ENCODE measurements at places on chromosomes 7 and 10.
A peak's percentile ranks its signal among the peaks of the same experiment; 100 is the strongest.

DNA sequence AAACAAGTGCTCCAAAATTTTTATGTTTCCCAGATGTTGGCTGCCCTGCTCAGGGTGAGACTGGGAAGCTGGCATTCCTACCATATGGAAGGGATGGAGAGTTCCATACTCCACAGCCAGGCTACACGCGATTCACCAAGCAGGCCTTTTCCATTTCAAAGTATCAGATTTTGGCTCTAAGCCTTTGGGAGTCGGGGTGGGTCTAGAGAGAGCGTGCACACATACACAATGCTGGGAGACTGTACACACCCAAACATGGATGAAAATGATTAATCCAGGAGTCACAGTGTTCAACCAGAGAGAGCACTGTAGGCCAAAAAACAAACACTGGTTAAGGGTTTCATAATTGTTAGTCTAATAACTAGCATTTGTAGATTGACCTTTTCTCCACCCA, 295.0 kb downstream of the BICC1 start:
- H3K27me3 ChIP-seq = no peaks in the 10 kb centered on the region
- peak overlapping the region; percentile 45 for H3K27ac ChIP-seq
- no peak for DNase-seq

GRCh38 chr7:76358011-76358480, 745 bp downstream of the YWHAG start:
- no peaks in the 10 kb centered on the region for H3K27me3 ChIP-seq
- no peak for DNase-seq
- H3K4me3 ChIP-seq = peak overlapping the region; percentile 88
- peak overlapping the region; percentile 90 for H3K27ac ChIP-seq
- peaks cover 25% of the 10 kb centered on the region for H3K36me3 ChIP-seq

DNA sequence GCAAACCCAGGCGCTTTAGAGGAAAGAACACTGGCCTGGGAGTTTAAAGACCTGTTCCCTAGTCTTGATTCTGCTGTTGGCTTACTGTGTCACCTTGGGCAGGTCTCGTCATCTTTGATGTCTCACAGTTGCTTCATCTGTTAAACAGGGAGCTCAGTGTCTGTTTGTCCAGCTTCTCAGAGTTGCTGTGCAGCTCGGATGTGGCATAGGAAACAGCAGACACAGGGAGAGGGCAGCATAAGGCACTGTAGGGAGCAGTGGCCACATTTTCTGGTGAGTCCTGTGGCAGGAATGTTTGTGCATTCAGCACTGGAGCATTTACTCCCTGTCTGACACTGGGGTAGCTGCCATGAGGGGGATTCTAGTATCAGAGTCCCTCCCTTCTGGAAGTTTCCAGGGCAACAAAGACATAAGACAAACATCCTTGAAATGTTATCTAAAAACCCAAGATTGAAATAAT, 2.0 kb downstream of the REPIN1 start:
- peak overlapping the region; percentile 62 for H3K27ac ChIP-seq
- peaks cover 22% of the 10 kb centered on the region for H3K4me1 ChIP-seq
- peaks cover 19% of the 10 kb centered on the region for H3K36me3 ChIP-seq
- H3K27me3 ChIP-seq = no peaks in the 10 kb centered on the region
- H3K4me3 ChIP-seq = peak overlapping the region; percentile 39

DNA sequence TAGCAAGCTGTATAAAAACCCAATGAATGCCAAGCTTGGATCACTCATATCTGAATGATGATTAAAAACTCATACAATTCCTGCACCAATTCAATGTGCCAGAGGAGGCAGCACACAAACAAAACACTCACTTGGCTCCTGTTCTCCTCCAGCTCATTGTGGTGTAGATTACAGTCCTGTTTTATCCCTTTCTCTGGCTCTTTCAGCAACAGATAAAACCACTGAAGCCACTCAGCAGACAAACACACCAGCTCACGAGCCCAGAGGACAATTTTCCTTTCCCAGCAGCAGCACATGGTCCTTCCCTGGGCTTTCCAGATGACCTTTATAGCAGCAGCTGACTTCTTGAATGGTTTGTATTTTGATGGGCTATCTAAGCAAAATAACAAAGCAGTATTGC, 107.3 kb upstream of the STARD3NL start:
- no peak for DNase-seq
- H3K4me3 ChIP-seq = no peak overlapping the region
- no peaks in the 10 kb centered on the region for H3K36me3 ChIP-seq
- no peaks in the 10 kb centered on the region for H3K4me1 ChIP-seq

- no peak overlapping the region for H3K27ac ChIP-seq
- no peak overlapping the region for H3K4me3 ChIP-seq
- no peak for DNase-seq
- H3K27me3 ChIP-seq = peaks cover 19% of the 10 kb centered on the region
- no peaks in the 10 kb centered on the region for H3K4me1 ChIP-seq
Measured at GRCh38 chr7:38242814-38243213, 30.6 kb downstream of the TARP start.

- H3K27me3 ChIP-seq = no peaks in the 10 kb centered on the region
- peak overlapping the region; percentile 84 for H3K27ac ChIP-seq
- H3K4me3 ChIP-seq = no peak overlapping the region
- no peaks in the 10 kb centered on the region for H3K36me3 ChIP-seq
- H3K4me1 ChIP-seq = peaks cover 28% of the 10 kb centered on the region
Measured at GRCh38 chr7:101605611-101606497, 23.2 kb downstream of the MYL10 start.

GRCh38 chr7:56009695-56010094, 41.5 kb downstream of the PSPH start:
- H3K27ac ChIP-seq = no peak overlapping the region
- peaks cover 19% of the 10 kb centered on the region for H3K36me3 ChIP-seq
- no peaks in the 10 kb centered on the region for H3K27me3 ChIP-seq
- DNase-seq = no peak
- no peaks in the 10 kb centered on the region for H3K4me1 ChIP-seq

DNA sequence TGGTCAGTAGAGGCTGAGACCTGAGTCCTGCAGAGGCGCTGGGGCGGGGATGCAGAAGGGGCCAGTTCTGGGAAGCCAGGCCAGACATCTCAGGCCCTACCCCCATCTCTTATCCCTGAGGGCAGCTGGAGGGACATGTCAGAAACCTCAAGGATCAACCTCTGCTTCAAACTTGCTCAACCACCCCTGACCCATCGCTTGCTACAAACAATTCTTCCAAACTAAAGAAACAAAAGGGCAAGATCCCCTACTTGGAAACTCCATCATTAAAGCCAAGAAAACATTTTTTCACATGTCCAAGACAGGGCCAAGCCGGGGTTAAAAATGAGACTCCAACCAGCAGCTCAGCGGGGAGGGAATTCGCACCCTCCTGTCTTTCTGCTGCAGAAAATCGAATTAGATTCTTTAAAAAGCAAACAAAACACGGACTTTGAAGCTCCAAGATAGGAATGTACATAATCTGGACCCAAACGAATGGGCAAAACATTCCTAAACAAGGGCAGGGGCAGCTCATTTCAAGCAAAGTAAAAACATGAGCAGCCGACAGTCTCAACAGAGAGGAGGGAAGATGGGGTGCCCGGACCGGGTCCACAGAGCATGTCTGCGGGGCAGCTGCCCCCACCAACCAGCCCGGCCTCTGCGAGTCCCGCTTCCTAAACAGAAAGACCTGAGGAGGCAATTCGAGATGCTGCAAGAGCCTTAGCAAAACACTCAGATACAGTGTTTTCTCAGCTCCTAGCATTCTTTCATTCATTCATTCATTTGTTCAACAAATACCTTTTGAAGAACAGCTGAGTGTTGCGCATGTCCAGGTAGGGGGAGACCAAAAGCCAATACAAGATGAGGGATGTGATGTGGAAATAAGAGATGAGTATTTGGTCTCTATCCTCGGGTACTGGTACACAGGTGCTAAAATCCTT, 44.8 kb downstream of the CHST15 start:
- H3K27me3 ChIP-seq = no peaks in the 10 kb centered on the region
- peak overlapping the region; percentile 27 for H3K4me3 ChIP-seq
- H3K4me1 ChIP-seq = peaks cover 63% of the 10 kb centered on the region
- peak overlapping the region; percentile 71 for H3K27ac ChIP-seq
- no peak for DNase-seq

DNA sequence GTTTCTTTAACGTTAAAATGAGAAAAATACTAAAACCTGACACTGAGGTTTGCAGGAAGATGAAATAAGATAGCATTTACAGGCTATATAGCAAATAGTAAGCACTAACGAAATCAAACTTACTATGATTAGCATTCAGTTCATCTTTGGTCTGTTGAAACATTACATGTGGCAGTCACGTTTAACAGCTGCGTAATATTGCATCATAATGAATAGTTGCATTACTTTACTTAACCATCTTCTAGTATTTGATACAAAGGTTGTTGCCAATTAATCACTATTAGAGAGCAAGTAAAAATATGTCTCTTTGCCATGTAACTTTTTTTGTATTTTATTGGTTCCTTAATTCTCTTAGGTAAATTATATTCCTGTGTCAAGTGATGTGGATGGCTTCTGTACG, 131.8 kb upstream of the GHITM start:
- no peak for DNase-seq
- no peaks in the 10 kb centered on the region for H3K27me3 ChIP-seq
- no peak overlapping the region for H3K27ac ChIP-seq
- no peaks in the 10 kb centered on the region for H3K4me1 ChIP-seq

GRCh38 chr7:17144322-17144721, 154.1 kb upstream of the AHR start:
- H3K4me1 ChIP-seq = peaks cover 50% of the 10 kb centered on the region
- H3K27me3 ChIP-seq = no peaks in the 10 kb centered on the region
- no peaks in the 10 kb centered on the region for H3K36me3 ChIP-seq

DNA sequence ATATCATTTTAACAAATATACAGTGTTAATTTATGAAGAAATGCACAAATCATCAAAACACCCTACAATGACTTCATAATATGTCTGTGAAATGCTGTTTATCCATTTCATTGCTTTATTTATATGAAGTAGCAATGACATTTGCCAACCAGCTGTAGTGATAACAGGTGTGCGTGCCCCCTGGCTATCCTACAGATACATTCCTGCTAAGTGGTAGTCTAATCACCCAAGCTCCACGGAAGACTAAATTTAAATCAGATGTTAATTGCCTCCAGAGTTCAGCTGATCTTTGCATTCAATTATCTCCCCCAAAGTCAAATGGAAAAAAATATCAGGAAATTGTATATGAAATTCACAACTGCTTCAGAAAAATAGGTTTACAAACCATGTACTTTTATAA, 1164.2 kb upstream of the LRRN3 start:
- no peaks in the 10 kb centered on the region for H3K4me1 ChIP-seq
- no peak overlapping the region for H3K27ac ChIP-seq
- H3K4me3 ChIP-seq = no peak overlapping the region

GRCh38 chr7:66296001-66296521, 90.9 kb downstream of the TPST1 start:
- no peak overlapping the region for H3K27ac ChIP-seq
- H3K27me3 ChIP-seq = no peaks in the 10 kb centered on the region
- DNase-seq = no peak

DNA sequence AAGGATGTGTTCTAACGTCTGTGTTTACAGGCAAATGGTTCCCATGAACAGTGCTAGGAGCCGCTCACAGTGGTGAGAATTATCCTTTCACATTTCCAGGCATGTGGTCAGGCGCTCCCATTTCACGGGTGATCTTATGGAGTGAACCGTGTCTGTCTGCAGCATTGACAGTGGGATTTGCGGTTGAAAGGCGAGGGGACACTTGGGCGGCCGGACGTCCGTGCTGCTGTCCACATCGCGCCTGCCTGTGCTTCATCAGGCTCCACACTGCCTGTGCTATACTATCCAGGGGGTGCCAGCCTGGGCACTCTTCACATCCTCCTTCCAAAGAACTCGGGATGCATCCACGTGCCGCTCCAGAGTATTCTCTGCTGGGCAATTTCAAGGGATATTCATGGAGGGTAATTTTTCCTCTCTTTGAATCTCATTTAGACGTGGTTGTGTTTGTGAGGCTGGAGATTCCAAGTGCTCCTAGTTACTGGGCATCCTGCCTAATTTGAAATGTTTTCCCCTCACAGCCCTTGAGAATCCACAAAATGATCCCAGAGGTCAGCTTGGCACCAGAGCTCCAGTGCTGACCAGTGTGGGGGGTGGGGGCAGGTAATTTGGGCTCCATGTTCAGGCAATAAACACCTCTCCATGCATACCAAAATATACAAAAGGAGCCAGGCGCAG, 61.9 kb upstream of the EBF3 start:
- no peak for DNase-seq
- H3K4me1 ChIP-seq = no peaks in the 10 kb centered on the region
- H3K27me3 ChIP-seq = no peaks in the 10 kb centered on the region
- H3K4me3 ChIP-seq = no peak overlapping the region

DNA sequence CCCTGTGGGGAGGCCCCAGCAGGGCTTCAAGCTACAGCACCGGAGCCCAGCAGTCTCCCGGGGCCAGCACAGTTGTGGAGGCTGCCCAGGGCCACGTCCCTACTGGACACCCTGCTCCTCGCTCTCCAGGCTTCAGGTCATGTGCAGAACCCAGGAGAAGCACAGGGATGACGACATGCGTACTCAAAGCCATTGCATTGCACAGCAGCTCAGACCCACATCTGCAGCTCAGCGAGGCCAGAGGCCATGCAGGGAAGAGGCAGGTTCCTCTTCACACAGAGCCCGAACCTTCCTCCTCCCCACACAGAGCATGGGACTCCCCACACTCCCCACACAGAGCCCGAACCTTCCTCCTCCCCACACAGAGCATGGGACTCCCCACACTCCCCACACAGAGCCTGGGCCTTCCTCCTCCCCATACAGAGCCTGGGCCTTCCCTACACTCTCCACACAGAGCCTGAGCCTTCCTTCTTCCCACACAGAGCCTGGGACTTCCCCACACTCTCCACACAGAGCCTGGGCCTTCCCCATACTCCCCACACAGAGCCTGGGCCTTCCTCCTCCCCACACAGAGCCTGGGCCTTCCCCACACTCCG, 12.3 kb downstream of the CFAP46 start:
- H3K4me3 ChIP-seq = no peak overlapping the region
- no peaks in the 10 kb centered on the region for H3K4me1 ChIP-seq
- DNase-seq = no peak
- no peaks in the 10 kb centered on the region for H3K36me3 ChIP-seq
- no peaks in the 10 kb centered on the region for H3K27me3 ChIP-seq
- no peak overlapping the region for H3K27ac ChIP-seq

DNA sequence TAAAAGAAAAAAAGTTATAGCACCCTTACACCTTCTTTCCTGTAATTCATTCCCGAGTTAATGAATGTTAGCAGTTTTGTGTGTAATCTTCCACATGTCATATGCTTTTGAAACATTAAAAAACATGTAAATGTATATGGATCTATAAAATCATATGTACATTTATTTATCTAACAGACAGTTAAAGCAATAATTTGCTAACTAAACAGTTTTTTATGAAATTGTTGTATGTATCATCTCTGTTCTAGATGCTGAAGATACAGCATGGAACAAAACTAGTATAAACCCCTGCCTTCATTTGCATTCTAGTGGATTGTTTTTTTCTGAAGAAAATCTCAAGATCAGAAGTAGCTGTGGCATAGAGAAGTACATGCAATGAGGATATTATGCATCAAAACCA, 165.0 kb downstream of the POU6F2 start:
- no peaks in the 10 kb centered on the region for H3K36me3 ChIP-seq
- no peaks in the 10 kb centered on the region for H3K4me1 ChIP-seq
- no peak overlapping the region for H3K4me3 ChIP-seq

GRCh38 chr7:88759230-88760135, at the start of gene ZNF804B:
TSS of gene ZNF804B (plus strand) at chr7:88759700. CDS start at chr7:88759977, 277 bp downstream.
- H3K27ac ChIP-seq = no peak within 1 kb of the TSS
- H3K36me3 ChIP-seq = no peaks in the 10 kb centered on the region

Measured in osteocyte (in vitro differentiated cells).